ENCODE measurements at places on chromosomes 7 and 10.

- no peak for DNase-seq
These were observed 512.5 kb downstream of the ETV1 start for GRCh38 chr7:13476881-13477444.

GRCh38 chr10:79397575-79398303, 47.7 kb downstream of the ZCCHC24 start:
- no peak for DNase-seq

DNA sequence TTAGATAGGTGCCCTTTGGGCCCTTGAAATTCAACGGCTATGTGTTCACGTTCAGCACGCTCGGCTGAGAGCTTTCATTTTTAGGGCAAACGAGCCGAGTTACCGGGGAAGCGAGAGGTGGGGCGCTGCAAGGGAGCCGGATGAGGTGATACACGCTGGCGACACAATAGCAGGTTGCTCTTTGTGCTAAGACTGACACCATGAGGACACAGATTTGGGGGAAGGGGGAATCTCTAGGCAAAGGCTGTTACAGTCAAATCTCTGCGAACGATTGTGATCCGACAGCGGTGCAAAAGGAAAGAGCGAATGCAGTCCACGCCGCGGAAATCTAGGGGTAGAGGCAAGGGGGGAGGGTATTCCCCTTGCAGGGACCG, 667 bp downstream of the KLLN start:
- peak; percentile 15 for DNase-seq

- no peak for DNase-seq
These were observed 49.4 kb downstream of the CXCL12 start for GRCh38 chr10:44335330-44336021.

DNA sequence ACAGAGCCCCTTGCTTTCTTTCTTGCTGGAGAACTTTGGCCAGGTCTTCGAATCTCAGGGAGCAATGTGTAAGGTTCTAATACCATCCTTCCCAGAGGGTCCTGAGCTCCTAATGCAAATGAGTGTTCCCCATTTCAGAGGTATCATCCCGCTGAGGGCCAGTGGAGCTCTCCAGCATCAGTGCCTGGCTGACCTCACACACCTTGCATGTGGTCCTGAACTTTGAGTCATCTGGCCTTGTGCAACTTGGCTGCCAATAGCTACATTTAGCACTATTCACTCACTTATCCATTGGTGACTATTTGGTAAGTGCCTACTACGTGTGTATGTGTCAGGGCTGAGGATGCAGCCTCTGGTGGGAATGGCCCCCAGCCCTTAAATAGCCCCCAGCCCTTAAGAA, 48.4 kb upstream of the HABP2 start:
- DNase-seq = no peak

DNA sequence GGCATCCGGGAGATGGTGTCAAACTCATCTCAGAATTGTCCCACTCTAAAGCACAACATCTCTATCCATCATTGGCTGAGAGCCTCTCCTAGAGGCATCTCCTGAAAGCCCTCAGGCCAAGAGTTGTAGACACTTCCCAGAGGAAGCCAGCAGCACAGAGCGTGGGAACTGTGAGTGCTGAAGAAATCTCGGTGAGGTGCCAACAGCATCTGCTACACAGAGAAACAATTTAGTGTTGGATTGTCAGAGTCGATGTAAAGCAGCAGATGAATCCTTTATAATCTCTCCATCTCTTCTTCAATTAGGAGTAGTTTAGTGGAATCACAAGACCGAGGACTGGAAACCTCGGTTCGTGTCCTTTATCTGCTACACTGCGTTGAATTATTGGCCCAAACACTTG, 172.2 kb downstream of the C7orf25 start:
- DNase-seq = no peak

GRCh38 chr10:74801447-74801846, 25.0 kb upstream of the KAT6B start:
- no peak for DNase-seq

GRCh38 chr7:141045842-141046620, 27.8 kb upstream of the TMEM178B start:
- no peak for DNase-seq

GRCh38 chr7:214410-215212, 22.2 kb downstream of the FAM20C start:
- no peak for DNase-seq

GRCh38 chr10:10396601-10397000, 621.1 kb upstream of the CELF2 start:
- DNase-seq = no peak

- DNase-seq = no peak
These were observed 57.0 kb downstream of the ICA1 start for GRCh38 chr7:8205031-8205387.

DNA sequence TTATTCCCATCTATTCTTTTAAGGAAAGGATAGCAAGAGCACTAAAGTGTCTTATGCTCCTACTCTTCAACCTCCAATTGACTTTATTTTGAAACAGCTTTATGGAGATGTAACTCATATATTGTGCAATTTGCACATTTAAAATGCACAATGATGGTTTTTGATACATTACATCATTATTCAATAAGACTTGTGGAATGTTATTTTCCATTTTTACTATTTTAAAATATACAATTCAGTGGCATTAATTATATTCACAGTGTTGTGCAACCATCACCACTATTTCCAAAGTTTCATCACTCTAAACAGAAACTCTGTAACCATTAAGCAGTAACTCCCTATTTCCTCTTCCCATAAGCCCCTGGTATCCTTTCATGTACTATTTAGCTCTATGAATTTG, 489.8 kb downstream of the NEBL start:
- no peak for DNase-seq

DNA sequence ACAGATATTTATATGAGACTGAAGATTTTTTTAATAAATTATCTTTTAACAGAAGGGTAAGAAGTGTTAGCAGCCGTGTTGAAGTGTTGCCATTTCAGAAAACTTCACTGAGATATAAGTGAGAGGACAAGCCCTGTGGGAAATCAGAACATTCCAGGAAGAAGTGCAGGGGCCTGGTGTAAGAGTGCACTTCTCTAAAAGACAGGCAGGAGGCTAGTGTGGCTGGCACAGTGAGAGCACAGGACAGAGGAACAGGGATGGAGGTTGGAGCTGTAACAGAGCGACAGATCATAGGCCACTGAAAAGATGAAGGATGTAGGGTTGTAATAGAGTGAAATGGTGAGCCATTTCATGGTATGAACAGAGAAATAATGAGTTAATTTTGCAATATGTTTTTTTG, 608.9 kb downstream of the SORCS1 start:
- no peak for DNase-seq

DNA sequence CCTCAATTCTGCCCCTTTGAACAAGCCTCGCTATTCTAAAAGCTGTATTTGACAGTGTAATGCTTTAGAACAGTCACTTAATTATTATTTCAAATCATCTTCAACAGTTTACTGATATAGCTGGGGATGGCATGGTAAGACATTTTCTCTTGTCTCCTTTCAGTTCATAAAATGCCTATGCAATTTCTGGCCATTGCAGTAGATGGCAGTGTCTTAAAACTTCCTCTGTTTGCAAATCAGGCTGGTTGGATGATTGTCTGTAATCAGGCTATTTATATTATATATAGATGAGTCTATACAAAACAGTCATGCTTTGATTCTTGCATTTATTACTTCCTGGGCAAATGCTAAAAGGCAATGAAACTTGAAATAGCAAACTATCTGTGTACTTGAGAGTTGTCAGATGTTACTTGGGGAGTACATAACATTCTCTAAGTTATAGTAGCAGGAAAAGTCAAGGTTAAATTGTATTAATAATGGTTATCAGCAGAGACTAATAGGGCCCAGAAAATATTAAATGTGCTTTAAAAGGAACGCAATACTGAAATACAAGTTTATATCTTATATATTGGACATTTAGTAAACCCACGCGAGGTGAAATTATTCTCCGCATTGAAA, 55.5 kb upstream of the LHFPL3 start:
- peak; percentile 5 for DNase-seq

DNA sequence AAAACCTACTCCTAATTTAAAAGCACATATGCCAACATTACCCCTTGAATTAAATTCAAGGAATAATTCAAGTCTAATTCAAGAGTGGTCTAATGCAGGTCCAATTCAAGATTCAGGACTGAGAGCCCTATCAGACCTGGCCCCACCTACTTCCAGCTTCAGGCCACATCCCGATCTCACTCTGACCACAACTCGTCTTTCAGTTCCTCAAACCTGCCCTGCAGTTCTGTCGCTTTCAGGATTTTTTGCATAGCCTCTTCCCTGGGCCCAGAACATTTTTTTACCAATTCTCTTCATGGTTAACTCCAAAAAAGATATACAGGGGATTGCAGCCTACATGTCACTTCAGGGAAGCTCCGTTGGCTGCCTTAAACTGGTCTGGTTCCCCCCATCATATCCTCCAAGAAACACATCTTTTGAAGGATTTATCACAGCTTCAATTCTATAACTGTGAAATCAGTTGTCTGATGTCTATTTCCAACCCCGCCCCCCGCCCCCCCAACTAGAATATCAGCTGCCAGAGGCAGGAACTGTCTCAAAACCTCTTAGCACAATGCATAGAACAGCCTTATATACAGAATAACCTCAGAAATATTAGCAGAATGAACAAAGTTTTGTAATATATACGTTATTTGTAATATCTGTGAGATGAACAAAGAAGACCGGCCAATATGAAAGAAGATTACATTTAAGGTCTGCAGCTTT, 20.8 kb downstream of the CCDC6 start:
- DNase-seq = peak; percentile 61

GRCh38 chr10:78800006-78800405, 268.8 kb upstream of the ZMIZ1 start:
- DNase-seq = no peak

DNA sequence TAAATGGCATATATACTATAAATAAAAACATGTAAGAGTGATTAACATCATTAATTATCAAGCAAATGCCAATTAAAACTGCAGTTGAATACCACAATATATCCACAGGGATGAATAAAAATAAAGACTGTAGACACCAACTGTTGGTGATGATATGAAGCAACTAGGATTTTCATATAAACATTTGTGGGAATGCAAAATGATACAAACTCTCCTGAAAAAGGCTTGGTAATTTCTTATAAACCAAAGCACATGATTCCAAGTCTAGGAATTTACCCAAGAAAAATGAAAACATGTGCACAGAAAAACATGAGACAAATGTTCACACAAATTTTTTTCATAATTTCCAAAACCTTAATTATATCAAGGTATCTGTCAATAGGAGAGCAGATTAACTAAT, 448.1 kb downstream of the ETV1 start:
- no peak for DNase-seq

- DNase-seq = no peak
These were observed 71.4 kb downstream of the KCNMA1 start for GRCh38 chr10:77566236-77566635.

GRCh38 chr7:99624484-99624883, 7.7 kb downstream of the ZSCAN25 start:
- no peak for DNase-seq

GRCh38 chr10:91355998-91356397, 54.1 kb upstream of the HECTD2 start:
- no peak for DNase-seq

DNA sequence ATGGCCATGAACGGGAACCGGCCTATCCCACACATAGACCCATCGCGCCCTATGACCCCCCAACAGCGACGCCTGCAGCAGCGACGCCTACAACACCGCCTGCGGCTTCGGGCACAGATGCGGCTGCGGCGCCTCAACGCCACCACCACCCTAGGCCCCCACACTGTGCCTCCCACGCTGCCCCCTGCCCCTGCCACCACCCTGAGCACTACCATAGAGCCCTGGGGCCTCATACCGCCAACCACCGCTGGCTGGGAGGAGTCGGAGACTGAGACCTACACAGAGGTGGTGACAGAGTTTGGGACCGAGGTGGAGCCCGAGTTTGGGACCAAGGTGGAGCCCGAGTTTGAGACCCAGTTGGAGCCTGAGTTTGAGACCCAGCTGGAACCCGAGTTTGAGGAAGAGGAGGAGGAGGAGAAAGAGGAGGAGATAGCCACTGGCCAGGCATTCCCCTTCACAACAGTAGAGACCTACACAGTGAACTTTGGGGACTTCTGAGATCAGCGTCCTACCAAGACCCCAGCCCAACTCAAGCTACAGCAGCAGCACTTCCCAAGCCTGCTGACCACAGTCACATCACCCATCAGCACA, 9.5 kb downstream of the POLD2 start:
- no peak for DNase-seq

DNA sequence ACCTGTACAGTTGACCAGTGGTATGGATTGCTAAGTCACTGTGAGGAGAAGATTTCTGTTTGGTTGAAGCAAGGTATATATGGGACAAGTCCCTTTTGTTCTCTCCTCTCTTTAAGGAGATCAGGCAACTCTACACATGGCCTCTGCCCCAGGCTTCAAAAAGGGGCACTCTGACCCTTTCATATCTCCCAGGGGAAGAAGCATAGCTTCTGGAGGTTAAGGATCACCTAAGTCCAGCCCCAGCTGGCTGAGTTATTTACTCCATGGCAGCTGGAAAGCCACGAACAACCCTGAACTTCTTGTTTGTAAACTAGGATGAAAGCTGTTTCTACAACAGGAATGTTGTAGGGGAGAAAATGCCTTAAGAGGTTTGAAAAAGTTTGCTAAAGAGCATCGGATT, 129.2 kb upstream of the FEZF1 start:
- DNase-seq = no peak

DNA sequence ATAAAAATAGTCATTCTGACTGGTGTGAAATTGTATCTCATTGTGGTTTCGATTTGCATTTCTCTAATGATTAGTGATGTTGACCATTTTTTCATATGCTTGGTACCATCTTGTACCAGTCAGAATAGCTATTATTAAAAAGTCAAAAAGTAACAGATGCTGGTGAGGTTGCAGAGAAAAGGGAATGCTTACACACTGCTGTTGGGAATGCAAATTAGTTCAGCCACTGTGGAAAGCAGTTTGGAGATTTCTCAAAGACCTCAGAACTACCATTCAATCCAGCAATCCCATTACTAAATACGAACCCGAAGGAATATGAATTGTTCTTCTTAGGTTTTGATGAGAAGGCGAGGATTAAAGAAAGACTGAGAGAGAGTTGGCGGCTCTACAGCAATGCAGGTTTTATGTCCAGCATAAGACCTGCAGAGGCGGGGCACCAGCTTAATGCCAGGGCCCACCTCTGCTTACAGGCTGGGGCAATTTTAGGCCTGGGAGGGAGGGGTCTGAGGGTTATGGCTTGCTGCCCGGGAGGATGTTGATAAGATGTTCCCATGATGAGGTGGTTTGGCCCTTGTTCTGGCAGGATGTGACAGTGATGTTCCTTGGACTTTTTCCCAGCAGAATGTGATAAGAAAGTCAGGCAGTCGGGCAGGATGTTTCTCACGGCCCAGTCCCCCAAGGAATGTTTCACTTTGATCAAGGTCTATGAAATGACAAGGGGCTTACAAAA, 74.4 kb downstream of the MEST start:
- DNase-seq = no peak

DNA sequence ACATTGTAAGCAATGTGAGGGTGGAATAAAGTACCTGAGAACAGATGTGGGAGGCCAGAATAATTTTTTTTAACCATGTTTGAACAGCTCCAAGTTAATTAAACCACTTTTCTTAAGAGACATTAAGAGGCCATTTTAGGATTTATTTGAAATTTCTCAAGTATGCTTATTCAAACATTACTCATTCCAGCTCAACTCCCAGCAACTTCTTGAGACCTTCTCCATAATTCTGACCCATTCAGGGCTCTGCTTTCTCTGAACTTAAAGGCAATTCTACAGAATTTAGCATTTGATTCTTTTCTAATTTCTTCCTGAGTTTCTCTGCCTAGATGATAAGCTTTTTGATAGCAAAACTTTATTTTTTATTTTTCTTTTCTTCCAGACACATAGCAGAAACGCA, 314.5 kb downstream of the CAMK1D start:
- no peak for DNase-seq

All from GM19239 (cell line).